Stimulated activated CD4-positive, alpha-beta T cell treated with anti-CD3 and anti-CD28 coated beads, Interleukin-4, amount 100 ng/mL, for 1 hour (primary cell): ENCODE measurements at places on chromosomes 5 and 9.

DNA sequence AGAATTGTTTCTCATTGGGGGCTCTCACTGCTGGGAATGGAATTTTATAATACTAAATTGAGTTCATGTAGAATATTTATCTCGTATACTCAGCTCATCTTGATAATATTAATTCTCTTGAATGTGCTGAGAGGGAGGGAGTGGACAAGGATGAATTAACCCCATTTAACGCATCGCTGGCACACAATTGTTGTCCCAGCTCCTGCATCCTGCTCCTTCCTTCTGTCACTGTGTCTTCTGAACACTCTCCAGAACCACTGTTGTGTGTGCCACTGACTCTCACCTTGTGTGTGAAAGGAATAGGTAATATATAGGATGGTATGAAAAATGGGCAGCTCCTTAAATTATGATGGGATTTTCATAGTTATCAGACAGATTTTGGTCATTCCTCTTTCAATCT lies 267.3 kb downstream of the MTRR start:
- no peak for DNase-seq

DNA sequence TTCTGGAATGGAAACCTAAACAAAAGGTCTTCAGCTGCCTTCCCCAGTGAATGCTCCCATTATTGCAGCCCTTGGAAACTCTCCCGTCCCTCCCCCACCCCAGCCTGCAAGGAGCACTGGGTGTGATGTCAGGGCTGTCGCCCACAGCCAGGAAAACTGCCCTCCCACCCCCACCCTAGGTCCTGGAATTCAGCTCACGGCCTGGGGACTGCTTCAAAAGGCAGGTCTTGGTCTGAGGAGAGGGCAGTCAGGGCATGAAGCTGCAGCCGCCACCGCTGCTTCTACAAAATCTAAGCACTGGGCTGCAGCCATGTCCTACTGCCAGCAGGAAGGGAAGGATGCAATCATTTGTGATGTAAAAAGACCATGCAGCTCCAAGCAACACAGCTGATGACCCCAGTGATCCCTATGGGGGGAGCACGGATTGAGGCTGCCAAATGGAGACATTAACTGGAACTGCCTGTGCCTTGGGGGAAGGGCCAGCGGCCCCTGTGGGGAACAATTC lies 11.4 kb downstream of the GRHPR start:
- DNase-seq = no peak

- no peak for DNase-seq
These were observed at the start of gene SMIM32 for GRCh38 chr5:136192526-136193321. TSS of gene SMIM32 (minus strand) at chr5:136193162. CDS start at chr5:136192524, 638 bp downstream.

DNA sequence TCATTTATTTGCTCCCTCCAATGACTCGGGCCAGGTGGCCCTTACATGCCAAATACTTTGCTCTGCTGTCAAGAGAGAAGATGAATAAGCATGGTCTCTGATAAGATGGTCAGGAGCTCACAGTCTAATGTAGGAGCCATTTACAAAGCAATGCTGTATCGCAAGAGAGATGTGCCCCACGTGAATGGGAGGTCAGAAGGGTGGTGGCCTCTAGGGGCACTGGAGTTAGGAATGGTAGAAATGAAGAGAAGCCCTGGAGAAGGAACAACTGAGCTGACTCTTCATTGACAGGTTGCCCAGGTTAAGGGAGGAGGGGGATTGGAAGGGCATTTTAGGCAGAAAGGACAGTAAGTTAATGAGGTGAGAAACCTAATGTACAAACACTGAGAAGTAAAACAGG lies 286.5 kb downstream of the KCTD16 start:
- no peak for DNase-seq

DNA sequence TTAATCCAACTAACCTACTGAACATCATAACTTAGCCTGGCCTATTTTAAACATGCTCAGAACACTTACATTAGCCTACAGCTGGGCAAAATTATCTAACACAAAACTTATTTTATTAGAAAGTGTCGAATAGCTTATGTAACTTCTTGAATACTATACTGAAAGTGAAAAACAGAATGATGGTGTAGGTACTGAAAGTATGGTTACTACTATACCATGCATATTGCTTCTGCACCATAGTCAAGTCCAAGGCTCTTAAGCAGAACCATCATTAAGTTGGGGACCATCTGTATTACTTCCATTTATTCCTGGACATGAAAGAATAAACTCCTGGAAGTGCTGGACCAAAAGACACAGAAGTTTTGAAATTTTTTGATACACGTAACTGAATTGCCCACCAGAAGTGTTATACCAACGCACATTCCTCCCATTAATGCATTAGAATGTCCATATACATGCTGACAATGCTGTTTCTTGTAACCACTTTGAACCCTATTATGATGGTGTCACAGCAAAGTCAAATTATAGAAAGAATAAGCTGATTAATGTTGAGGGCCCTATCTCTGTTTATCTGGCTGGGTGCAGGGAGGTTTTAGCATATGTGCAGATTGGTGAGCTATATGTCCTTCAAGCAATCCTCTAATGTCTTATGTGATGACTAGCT lies 375.7 kb downstream of the ACTL7B start:
- no peak for DNase-seq

GRCh38 chr5:140295414-140295813 lies 7.5 kb downstream of the PFDN1 start:
- no peak for DNase-seq

GRCh38 chr5:111345731-111346130 lies 121.5 kb downstream of the CAMK4 start:
- DNase-seq = no peak

DNA sequence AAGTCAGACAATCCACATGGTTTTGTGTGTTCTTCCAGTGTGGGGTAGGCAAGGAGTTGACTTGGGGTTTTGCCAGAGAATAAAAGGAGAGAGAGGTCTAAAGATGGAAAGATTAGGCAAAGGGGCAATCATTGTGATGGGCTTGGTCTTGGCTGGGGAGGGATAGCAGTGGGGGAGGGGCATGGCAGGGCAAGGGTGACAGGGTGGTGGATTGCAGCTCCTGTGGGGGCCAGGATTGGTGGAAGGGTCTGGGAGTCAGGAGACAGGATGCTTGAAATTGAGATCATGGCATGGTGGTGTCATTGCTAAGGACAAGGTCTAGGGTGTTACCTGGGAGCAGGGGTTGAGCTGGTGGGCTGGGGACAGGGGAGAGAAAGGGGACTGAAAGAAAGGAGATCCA lies 57.6 kb downstream of the ZNF618 start:
- no peak for DNase-seq

DNA sequence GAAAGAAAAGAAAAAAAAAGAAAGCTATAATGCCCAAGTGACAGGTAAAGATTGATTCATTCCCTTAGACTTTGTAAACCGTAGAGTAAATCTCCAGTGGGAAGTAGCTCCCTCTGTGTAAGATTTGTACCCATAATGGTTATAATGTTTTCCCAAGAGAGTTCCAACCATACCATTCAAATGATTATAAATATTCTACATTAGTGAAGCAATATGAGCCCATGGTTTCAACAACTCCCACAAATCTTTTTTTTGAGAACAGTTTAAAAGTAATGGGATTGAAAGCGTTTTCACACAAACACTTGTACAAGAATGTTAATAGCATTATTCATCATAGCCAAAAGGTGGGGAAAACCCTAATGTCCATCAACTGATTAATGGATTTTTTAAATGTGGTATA lies 58.0 kb downstream of the GRAMD2B start:
- DNase-seq = no peak

- no peak for DNase-seq
These were observed 18.1 kb downstream of the OTP start for GRCh38 chr5:77620405-77620804.

GRCh38 chr9:8660383-8660782 lies 860.8 kb upstream of the DMAC1 start:
- no peak for DNase-seq

GRCh38 chr9:137479892-137480685 lies 21.0 kb upstream of the NSMF start:
- no peak for DNase-seq

DNA sequence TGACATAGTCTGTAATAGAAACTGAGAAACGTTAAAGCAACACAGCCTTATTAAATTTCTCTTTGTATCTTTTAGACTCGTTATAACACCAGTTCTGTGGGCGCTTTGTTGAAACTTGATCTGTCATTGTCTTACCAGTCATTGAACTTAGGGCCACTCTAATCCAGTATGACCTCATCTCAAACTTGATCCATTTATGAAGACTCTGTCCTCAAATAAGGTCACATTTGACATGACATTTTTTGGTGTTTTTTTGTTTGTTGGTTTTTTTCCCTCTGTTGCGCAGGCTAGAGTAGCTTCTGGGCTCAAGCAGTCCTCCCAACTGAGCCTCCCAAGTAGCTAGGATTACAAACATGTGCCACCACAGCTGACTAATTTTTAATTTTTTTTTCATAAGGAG lies 5.9 kb downstream of the APC start:
- DNase-seq = no peak

DNA sequence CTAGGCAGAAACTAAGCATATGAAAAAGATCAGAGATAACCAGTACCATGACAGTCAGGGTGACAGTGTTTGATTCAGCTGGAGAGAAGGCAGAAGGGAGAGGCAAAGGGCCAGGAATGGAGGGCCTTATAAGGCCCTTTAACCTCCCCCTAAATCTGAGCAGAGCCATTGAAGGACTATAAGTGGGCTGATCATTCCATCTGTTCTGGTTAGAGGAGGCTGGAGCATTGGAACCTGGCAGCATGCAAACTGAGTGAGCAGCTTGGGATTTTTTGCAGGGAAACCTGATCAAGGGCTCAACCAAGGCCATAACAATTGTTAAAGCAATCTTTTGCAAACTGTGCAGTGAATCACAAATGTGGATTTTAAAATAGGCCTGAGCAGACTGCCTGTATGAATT lies 174.5 kb upstream of the DAP start:
- no peak for DNase-seq

DNA sequence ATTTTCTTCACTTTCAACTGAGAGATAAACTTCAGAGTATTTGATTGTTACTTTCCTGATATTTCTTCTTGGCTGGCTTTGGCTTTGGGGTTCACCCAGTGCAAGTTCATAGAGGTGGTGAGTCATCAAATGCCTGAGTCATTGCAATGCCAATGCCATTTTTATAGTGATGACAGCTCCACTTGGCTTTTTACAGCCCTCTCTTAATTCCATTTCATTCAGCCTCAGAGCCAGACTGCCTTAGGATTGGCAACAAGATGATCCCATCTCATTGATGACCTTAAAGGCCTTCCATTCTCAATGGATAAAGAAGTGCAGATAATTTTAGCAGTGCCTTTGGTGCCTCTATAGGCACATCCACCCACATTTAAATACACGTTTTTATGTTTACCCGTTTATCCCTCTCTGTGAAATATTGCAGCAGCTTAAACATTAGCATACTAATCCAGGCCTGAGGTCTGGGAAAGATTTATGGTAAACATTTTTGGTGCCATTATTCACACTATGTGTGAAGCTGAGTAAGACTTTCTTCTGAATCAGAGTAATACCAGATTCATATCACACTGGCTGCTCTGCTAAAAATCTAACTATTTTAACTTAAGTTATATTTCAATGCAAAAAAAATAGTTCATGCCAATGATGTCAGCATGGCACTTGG lies 88.9 kb upstream of the TYRP1 start:
- no peak for DNase-seq

- DNase-seq = no peak
These were observed 18.6 kb downstream of the ANXA6 start for GRCh38 chr5:151139015-151139414.

DNA sequence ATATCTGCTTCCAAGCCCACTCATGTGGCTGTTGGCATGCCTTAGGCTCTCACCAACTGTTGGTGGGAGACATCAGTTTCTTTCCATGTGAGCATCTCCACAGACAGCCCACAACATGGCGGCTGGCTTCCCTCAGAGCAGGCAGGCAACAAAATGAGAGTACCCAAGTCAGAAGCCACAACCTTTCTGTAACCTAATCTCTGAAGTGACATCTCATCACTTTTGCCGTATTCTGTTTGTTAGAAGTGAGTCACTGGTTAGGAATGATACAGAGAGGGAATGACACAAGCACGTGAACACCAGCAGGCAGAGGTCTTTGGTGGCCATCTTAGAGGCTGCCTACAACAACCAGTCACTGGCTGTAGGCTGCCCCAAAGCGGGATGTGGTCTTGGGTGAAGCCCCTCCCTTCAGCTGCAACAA lies 88.6 kb upstream of the RASGRF2 start:
- DNase-seq = no peak

DNA sequence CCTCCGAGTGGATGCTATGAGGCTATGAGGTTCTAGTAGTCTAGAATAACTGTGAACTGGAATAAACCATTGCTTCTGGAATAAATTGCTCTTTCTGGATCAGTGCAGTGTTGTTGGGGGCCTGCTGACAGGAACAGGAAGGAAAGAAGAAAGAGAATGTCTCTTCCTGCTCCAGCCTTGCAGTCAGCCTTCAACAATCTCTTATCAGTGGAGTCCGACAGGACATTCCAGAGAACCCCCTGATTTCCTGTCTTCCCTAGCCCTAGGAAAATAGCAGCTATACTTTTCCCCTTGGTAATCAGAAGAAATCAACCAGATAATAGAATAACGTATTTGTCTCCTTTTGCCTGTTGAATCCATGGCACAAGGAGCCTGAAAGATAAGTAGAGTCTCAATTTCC lies 55.4 kb downstream of the WDR36 start:
- DNase-seq = no peak

DNA sequence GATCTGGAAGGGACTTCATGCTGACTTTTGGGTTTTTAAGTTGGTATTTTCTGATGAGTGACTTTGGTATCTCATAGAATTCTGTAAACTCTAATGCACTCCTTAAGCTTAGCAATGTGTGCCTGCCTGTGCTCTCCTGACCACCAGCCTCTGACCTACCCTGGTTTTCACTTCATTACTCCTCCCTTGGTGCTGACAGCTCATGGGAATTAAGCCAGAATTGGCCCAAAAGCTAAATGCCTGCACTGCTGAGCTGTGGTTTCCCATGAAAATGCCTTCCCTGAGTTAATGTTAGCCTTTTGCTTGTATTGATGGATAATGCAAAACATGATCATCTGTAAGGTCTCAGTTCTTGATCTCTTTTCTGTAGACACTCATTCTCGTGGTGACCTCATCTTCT lies 308.0 kb downstream of the DOCK8 start:
- DNase-seq = no peak

GRCh38 chr5:43903129-43903528 lies 300.1 kb downstream of the NNT start:
- no peak for DNase-seq

DNA sequence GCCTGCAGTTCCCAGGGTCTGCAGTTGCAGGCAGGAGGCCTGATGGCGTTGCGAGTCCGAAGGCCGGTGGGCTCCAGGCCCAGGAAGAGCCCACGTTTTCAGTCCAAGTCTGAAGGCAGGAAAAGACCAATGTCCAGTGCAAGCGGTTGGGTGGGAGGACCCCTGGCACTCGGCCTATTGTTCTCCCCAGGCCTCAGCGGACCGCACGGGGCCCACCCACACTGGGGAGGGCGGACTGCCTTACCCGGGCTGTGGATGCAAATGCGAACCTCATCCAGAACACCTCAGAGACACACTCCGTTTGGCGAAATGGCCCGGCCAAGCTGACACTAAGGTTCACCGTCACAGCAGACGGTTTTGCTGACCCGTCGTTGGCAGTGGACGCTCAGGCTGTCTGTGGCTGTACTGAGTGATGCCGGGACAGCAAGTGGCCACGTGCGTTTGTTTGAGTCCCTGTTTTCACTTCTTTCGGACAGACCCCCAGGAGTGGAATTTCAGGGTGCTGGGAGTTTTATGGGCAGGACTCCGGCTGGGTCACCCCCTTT lies 10.2 kb upstream of the SEC16A start:
- DNase-seq = no peak

- no peak for DNase-seq
These were observed 27.2 kb downstream of the IZUMO3 start for GRCh38 chr9:24518545-24518944.
